ENCODE measurements at places on chromosomes 3 and 15.

- DNase-seq, result no peak
Observed at GRCh38 chr15:83200589-83200988, 7.0 kb downstream of the HDGFL3 start.

GRCh38 chr3:106826791-106827311, 550.4 kb upstream of the CCDC54 start:
- no peak for DNase-seq

- DNase-seq, result no peak
Observed at GRCh38 chr3:4678320-4678719, 185.2 kb downstream of the ITPR1 start.

- DNase-seq, result no peak
Observed at GRCh38 chr15:82539691-82540054, 584 bp downstream of the RPS17 start.

DNA sequence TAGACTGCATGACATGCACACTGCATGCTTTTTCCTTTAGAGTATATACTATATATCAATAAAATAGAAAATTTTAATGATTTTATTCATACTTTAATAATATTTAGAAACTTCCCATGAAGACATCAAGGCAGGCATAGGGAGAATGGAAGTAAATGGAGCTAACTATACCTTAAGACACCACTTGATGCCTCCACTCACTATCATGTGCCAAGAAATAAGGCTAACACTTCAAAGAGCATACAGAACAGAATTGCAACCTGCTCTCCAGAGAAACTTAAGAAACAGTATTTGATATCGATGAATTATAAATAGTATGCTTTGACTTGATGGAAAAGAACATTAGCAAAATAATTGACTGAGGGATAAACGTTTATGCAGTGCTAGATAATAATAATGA, 192.6 kb upstream of the MBNL1 start:
- DNase-seq, result no peak

GRCh38 chr3:171972871-171973348, 66.5 kb upstream of the FNDC3B start:
- no peak for DNase-seq

- no peak for DNase-seq
Observed at GRCh38 chr3:59386165-59386564, 336.3 kb upstream of the CFAP20DC start.

GRCh38 chr15:49988766-49989165, 130.3 kb downstream of the ATP8B4 start:
- no peak for DNase-seq

GRCh38 chr15:97566961-97567360, 393.5 kb upstream of the ARRDC4 start:
- DNase-seq, result no peak

- no peak for DNase-seq
Observed at GRCh38 chr3:72127224-72127612, 342.3 kb upstream of the PROK2 start.

- DNase-seq, result no peak
Observed at GRCh38 chr15:59839906-59840305, 150.8 kb upstream of the BNIP2 start.

DNA sequence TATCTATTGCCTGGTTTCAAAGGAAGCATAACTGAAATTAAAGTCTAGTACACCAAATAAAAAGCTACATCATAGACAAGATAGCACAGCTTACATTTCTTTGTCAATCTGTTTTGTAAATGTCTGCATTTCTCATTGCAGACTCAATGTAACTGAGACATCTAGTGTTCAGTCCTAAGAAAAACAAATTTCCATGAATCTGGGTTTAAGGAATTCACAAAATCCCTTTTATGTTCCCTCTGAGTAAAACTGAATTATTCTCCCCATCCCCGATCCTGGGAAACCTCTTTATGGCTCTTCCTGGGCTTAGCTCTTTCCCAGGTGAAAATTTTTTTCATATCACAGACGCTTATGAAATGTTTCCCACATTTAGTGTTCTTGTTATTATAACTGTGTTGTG, 21.6 kb upstream of the RASA2 start:
- DNase-seq, result no peak

GRCh38 chr3:142597906-142598305, 1.7 kb downstream of the PLS1 start:
- no peak for DNase-seq

DNA sequence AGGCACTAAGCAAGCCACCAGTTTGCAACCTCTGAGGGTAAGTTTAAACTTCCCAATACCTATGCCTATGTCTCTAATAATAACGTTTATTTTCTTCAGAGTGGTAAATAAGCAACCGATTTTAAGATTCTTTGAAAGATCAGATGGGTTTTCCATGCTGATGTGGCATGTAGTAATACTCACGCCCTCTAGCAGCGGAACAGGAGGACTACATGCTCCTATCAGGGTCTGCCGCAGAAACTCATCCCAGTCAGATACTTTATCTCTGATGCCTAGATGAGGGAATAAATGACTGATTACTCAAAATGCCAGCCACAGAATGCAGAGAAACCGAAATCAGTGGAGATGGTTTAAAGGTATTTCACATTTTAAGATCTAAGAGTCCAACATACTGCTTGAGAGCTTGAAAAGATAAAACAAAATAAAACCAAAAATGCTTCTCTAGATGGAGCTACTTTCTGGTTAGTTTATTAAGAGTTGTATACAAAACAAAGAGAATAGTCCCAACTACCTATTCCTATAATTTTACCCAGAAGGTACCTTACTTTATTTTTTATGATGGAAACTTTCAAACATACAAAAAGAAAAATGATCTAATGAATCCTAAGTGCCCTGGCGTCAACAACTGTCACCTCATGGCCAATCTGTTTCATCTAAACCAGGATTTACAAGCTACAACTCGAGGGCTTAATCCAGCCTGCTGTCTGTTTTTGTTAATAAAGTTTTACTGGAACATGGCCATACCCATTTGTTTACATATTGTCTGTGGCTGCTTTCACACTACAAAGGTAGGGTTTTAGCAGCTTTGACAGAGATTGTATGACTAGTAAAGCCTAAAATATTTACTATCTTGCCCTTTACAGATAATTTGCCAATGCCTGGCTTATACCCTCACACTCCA, 37.5 kb upstream of the STIMATE start:
- DNase-seq, result no peak

DNA sequence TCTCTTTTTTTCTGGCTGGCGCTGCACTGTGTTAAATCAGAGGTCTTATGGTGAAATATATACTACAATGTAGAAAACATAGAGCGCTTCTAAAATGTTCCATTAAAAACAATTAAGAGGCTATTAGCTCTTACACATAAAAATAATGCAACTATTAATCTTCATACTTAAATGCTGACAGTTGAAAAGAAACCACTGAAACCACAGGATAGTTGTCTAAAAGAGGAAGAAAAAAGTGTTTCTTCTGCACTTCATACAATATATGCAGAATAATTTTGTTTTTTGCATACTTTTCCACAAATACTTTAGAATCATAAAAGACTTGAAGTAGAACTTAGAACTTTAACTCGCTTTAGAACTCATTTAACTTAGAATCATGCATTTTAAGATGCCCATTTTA, 170.5 kb downstream of the PYDC2 start:
- no peak for DNase-seq

DNA sequence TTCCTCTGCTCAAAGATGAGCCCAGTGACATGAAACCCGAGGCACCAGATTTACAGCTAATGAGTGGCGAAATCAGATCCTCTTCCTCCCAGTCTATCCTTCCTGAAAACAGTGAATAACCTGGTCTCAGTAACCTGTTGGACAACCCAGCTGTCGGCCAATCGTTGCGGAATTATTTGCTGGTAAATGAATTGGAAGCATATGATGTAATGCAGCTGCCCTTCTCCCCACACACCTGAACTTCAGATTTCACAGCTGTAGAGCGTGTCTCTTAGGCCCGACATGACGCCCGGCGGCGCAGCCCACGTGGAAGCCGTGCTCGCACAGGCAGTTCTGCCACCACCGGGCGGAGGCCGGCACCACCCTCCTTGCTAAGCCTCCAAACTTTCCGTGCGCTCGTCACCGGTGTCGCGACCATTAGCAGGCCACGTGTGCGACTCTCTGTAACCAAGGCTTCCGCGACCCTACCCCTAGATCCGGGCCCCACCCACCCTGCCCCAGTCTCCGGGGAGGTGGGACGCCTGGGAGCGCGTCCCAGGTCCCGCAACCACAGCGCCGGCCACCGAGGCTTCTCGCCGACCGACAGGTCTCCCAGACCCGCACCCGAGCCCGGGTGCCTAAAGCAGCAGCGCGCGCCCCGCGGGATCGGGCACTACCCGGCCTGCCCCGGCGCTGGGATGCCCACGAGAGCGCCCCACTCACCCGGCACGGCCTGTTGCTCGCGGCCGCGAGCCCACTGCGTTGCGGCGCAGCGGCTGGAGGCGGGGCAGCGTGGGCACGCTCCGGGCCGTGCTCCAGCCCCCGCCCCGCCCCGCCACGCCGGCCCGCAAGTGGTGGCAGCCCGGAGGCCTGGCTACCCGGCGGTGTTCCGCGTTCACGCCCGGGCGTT, at the start of gene RIOX2:
Gene RIOX2, minus strand, starts transcription at position 753 of the 889 bp plus-strand sequence. CDS start 4,838 bp downstream, outside the sequence.
- peak; percentile 78 for DNase-seq

DNA sequence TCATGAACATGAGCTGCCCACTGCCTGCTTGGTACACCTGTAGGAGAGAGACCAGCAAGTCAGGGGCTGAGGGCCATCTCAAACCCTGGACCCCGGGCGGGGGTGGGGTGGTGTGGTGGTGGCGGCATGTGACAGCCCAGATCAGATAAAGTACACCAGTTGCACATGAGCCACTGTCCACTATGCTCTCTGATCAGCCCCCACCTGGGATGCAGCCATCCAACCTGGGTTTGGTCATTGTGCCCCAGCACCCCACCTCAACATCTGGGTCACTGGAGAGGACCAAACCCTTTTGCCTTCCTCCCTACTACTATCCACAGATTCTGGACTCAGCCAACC, 3.0 kb upstream of the NCKIPSD start:
- DNase-seq, result no peak

GRCh38 chr15:85748176-85748575, 46.5 kb downstream of the KLHL25 start:
- no peak for DNase-seq

GRCh38 chr3:146300768-146301167, 49.9 kb upstream of the PLSCR4 start:
- no peak for DNase-seq

Measured in 8988T (cell line).